Breast epithelium (tissue), 4 donors: ENCODE measurements at places on chromosomes 16 and 17. TPM values are rescaled to one million over a fixed set of nuclear protein-coding genes. Genes with fewer than 3 reads are reported as not detected.

- H3K36me3 ChIP-seq: no peaks in the 10 kb centered on the region
- no peaks in the 10 kb centered on the region for H3K27me3 ChIP-seq
- no peaks in the 10 kb centered on the region for H3K4me1 ChIP-seq
- no peak overlapping the region for H3K27ac ChIP-seq
- no peak overlapping the region for H3K4me3 ChIP-seq
Measured at GRCh38 chr16:51876934-51877333, 670.0 kb downstream of the TOX3 start.

GRCh38 chr17:11565591-11565990 lies 32.7 kb upstream of the DNAH9 start:
- H3K27ac ChIP-seq: no peak overlapping the region
- no peaks in the 10 kb centered on the region for H3K27me3 ChIP-seq
- no peaks in the 10 kb centered on the region for H3K36me3 ChIP-seq
- DNase-seq: no peak

GRCh38 chr16:19520861-19521331 lies 1.0 kb downstream of the GDE1 start:
- H3K27me3 ChIP-seq: no peaks in the 10 kb centered on the region
- H3K4me3 ChIP-seq: peak overlapping the region; percentile 92
- H3K36me3 ChIP-seq: no peaks in the 10 kb centered on the region
- H3K27ac ChIP-seq: peak overlapping the region; percentile 91
- peaks cover 4% of the 10 kb centered on the region for H3K4me1 ChIP-seq

GRCh38 chr17:73695035-73695738 lies 50.9 kb upstream of the SDK2 start:
- no peaks in the 10 kb centered on the region for H3K27me3 ChIP-seq
- H3K36me3 ChIP-seq: no peaks in the 10 kb centered on the region
- no peak for DNase-seq
- no peak overlapping the region for H3K27ac ChIP-seq

TAC4 gene
- not detected for total RNA-seq
